ENCODE measurements at places on chromosomes 7 and 10.

DNA sequence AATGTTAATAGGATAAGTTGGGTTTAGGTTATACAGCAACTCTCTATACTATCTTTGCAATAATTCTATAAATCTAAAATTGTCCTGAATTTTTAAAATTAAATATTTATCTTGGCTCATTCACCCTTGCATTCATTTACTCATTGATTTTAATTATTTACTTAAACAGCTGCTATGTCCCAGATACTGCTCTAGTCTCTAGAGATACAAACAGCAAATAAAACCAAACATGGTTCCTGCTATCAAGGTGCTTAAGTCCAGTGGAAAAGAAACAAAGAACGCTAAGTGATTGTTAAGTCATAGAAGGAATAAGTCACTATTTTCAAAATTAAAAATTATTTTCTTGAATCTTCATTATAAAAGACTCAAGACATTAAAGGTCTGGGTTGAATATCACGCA, 29.9 kb upstream of the MAT1A start:
- DNase-seq: no peak

GRCh38 chr7:152615031-152615741, 60.8 kb downstream of the XRCC2 start:
- DNase-seq: no peak

DNA sequence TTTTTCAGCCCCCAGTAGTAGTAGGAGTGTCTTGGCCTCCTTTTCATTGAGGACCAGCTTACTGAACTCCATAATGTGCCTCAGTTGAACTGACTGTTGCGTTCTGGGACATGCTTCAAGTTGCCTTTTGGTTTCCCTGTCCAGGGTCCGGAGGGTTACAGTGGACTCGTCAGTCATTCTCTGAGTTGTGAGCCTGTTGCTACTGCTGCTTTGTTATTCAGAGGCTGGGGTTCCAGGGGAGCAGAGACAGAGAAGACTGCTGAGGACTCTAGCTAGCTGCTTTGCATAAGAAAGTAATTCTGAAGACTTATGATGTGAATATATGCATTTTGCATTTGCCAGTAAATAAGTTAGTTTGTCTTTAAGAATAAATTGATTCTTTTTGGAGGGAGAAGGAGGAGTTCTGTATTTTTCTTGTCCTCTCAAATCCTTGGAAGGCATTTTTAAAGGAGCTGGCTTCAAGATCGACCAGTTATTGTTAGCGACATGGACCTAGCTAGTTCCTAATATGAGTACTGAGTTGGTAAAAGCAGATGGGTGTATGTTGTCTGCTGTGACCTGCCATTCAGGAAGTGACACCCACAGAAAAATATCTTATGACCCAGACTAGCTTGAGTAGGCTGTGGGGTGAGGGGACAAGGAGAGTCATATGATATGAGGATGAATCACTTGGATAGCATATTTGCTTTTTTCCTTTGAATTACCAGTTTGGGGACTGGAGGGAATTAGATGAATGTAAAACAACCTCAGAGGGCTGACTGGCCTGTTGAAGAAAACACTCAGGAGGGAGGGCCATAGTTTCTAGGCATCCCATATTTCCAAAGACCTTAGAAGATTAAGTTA, 8.3 kb downstream of the PI4K2A start:
- DNase-seq: peak; percentile 62

DNA sequence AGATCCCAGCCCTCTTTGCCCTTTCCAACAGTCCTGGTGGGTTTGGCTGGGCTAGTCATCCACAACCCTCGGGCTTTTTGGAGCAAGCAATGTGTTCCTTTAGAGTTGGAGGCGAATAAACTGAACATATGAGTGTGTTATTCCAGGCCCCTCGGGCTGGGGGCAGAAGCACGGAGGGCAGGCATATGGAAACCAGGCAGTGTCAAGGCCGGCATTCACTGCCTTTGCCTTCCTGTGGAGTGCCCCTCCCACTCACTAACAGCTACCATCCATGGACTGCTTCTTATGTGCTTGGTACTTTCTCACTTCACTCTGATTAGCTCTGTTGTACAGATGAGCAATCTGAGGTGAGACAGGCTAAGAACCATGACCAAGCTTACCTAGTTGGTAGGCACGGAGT, 53.9 kb upstream of the EFCAB10 start:
- no peak for DNase-seq

All from NCI-H226 (cell line).